ENCODE measurements at places on chromosomes 6 and 20. TPM values are rescaled to one million over a fixed set of nuclear protein-coding genes. Genes with fewer than 3 reads are reported as not detected.

Gene LIN28B
- 1.6 TPM for total RNA-seq

Gene SIRPA
- total RNA-seq = 30.1 TPM

Gene C6orf15
- total RNA-seq = not detected

Gene RPRD1B
- total RNA-seq = 27.2 TPM

Gene FOXF2
- total RNA-seq = 24.3 TPM

Gene FRK
- 1.3 TPM for total RNA-seq

Gene LY6G6C
- 0.42 TPM for total RNA-seq

Gene GGTLC1
- not detected for total RNA-seq

Gene PPP1R3G
- total RNA-seq = 1.4 TPM
